Activated CD4-positive, alpha-beta T cell treated with anti-CD3 and anti-CD28 coated beads, Interleukin-2, amount 50 U/mL, for 16 hours (primary cell): ENCODE measurements at places on chromosomes 5 and 9.
A peak's percentile ranks its signal among the peaks of the same experiment; 100 is the strongest.

DNA sequence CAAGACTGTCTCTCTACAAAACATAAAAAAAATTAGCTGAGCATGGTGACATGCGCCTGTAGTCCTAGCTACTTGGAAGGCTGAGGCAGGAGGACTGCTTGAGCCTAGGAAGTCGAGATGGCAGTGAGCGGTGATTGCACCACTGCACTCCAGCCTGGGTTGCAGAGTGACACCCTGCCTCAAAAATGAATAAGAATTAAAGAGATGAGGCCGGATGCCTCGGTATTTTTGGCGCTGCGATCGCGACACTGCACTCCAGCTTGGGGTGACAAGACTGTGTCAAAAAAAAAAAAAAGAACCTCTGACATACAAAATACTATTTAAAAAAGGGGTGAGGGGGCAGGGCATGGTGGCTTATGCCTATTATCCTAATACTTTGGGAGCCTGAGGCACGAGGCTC is 7.3 kb downstream of the GPBP1 start:
- peak; percentile 18 for DNase-seq

DNA sequence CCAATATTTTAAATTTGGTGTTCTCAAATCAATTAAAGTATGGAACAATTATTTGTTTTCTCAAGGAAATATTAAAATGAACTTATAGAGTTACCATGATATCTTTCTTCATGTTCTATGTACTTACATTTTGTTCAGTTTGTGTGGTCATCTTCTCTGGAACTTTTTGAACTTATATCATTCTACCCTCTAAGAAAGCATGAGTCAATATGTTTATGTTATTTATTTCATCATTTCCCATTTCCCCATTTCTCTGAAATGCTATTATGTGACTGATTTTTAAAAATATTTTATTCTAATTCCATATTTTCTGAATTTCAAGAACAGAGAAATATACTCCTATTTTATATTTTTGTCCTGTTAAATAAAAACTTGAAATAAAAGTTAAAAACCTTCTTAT is 123.5 kb upstream of the ACOT12 start:
- DNase-seq = no peak

DNA sequence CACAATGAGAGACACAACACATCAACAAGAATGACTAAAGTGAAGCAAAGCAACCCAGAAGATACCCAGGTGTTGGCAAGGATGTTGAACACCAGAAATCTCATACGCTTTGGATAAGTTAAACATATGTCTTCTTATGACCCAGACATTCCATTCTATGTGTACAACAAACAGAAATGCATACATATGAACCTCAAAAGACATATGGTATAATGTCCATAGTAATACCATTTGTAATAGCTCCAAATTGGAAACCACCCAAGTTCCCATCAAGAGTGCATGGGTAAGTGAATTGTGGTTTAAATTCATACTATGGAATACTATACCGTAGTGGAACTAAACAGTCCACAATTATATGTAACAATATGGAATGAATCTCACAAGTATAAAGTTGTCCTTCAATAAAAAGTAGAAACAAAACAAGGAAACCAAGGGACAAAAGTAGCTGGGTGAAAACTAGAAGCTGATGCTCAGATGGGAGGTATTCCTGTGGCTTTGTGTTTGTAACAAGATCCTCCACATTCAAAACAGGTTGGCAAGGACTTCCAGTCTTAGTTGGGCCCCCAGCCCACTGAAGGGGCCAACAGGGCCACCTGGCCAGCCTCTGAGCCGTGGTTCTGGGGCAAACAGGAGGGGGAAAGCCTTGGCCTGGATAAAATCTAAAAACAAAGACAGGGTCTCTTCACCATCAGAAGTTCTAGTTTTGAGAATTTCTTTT is 171.8 kb upstream of the PITX1 start:
- no peak for DNase-seq

GRCh38 chr5:58346041-58346440 is 113.8 kb downstream of the PLK2 start:
- DNase-seq = no peak

DNA sequence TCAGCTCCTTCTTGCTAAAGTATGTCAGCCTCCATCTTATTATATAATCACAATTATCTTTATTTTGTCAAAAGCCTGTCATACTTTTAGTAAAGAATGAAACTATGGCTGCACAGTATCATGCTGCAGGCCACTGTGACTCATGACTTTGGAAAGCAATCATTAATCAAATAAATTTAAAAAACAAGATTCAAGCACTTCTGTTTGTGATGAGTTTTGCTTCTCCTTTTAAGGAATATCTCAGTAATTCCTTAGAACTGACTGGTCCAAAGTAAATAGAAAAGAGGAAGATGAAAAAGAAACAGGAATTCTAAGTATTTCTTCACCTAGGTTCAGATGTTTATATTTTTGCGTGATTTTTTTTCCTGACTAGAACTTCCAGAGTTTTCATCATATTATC is 83.1 kb downstream of the EDIL3 start:
- no peak for DNase-seq

DNA sequence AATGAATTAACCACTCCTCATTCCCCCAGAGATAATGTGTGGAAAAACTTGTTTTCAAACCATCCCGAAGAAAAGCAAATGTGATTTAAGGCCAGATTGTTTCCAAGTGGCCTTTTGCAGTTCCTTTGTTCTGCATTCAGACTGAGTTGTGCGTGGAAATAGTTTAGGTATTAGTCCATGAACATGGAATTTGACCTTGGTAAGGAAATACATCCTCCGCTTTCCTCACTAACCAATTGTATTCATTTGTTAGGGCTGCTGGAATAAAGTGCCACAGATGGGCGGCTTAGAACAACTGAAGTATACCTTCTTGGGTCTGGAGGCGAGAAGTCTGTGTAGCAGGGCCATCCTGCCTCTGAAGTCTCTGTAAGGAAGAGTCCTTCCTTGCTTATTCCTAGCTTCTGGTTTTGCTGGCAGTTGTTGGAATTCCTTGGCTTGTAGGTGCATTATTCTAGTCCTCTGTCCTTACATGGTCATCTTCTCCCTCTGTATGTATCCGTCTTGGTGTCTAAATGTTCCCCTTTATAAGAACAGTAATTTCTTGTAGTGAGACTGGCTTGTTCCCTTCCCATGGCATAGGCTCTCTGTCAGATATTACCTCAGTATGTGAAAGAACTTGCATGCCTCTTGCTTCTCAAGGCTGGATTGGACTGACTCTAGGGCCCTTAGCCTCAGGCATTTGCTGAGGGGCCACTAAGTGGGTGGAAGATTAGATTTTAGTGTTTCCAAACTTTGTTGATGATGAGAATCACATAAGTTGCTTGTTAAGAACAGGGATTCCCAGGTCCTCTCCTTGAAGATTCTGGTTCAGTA is 53.9 kb downstream of the RAI14 start:
- DNase-seq = no peak

DNA sequence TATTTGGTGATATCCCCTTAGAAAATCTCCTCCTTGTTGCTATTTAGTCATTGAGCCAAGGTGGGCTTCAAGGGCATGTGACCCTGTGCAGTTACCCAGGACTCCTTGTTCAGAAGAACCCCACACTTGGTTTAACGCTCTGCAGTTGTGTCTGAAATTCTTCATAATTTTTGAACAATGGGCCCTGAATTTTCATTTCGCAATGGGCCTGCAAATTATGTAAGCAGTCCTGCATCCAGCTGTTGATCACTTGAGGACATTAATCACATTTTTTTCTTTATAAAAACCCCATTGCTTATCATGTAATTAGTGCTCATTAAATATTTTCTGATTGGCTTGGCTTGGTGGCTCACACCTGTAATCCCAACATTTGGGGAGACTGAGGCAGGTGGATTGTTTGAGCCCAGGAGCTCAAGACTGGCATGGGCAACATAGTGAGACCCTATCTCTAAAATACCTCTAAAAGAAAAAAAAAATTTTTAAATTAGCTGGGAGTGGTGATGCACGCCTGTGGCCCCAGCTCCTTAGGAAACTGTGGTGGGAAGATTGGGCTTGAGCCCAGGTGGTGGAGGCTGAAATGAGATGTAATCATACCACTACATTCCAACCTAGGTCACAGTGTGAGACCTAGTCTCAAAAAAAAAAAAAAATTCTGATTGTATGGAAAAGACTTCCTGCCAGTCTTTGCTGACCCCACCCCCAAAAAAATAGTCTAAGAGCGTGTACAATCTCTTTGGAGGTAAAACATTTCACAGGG is 194.2 kb upstream of the HAPLN1 start:
- no peak for DNase-seq

GRCh38 chr9:84736081-84736480 is 66.6 kb downstream of the NTRK2 start:
- no peak for DNase-seq

- no peak for DNase-seq
Observed at GRCh38 chr5:176381979-176382378, 6.4 kb downstream of the NOP16 start.

- no peak for DNase-seq
Observed at GRCh38 chr5:57594436-57594835, 111.8 kb upstream of the ACTBL2 start.

GRCh38 chr9:89374176-89374575 is 55.9 kb downstream of the SECISBP2 start:
- no peak for DNase-seq

- DNase-seq = no peak
Observed at GRCh38 chr5:72692651-72693442, 123.6 kb upstream of the TNPO1 start.

DNA sequence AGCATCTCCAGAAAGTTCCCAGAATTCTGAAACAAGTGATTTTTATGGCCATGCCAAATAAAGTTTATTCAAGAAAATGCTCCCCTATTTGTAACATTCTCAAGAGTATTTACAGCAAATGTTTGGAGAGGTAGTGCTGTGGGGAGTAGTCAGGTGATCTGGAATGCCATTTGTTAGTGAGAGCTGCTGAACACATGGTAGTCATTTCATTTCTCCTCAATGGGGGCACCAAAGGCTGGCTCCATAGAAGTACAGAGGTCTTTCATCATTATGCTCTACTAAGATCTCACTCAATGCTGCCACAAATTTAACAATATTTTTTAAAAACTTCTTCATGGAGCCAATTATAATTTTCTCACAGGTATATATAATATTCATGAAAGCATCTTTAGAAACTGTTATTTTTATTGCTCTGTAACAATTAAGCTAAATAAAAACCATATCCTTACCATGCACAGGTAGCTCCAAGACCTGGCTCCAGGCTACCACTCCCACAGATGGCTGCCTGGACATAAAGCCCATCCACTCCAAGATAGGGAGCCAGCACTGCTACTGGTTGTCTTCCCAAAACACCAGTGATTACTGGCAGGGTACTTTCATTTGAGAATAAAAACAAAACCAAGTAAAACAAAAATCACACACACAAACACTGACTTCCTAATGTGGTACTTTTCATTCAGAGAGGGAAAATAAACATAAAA is 200.8 kb downstream of the PLK2 start:
- no peak for DNase-seq

DNA sequence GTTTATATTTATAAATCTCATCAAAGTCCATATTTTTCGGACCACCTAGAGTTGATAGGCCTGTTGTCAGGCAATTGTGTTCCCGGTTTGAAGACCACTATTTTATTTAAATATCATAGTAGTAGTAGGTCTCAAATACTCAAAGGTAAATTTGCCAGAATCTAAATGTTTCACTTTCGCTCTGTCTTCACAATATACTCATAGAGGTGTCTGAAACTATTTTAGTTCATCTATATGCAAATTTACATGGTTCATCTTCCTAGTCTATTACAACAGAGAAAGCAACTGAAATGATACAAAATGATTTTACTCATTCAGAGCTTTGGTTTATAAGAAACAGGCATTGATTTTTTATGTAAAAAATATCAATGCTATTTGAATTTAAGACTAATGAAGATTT is 1897.5 kb downstream of the EFNA5 start:
- no peak for DNase-seq

DNA sequence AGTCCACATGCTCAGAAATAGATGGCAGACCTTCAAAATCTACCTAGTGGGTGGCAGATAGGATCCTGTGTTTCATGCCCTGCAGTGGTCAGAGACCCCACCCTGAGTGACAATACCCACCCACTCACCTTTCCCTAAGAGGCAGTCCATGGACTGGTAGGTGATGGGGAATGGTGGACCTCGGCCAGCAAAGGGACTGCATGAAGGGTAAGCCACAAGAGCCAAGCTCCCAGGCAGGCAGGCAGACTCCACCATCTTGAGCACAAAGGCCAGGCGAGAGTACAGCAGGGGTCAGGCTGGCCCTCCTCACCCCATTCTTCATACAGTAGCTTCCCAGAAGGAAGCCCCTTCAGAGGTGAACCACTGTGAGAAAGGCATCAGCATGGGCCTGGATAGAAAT is 78.4 kb downstream of the SYK start:
- no peak for DNase-seq

DNA sequence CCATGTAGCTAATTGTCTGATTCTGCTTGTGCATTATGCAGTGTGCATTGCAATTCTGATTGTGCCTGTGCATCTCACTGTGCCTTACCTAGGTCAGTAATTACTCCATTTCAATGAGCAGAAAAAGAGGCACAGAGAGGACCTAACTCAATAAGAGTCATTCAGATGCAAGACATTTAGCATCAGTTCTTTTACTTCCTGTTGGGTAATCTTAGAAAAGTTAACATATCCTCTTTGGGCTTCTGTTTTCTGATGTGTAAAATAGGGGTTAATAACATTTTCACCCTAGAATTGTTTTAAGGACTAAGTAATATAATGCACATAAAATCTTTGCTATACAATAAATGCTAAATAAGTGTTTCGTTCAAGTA is 7.0 kb upstream of the DCTN4 start:
- no peak for DNase-seq

DNA sequence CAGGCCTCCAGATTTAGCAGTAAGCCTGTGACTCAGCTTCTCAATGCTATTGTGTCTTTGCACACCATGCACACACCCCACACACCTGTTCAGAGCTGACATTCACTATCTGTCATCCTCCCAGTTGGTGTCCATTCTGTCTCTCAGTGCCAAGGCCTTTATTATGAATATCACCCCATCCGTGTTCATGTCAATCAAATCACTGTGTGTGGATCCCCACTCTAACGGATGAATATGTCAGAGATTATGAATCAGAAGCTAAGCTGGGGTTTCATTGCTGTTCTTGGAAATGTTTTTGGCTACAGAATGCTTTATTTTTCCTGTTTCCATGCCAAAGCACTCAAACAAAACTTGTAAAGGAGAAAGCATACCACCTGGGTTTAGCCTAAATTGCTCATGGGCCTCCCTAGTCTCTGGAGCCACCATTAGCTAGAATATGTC is 9.4 kb upstream of the MAMDC2 start:
- DNase-seq = no peak

DNA sequence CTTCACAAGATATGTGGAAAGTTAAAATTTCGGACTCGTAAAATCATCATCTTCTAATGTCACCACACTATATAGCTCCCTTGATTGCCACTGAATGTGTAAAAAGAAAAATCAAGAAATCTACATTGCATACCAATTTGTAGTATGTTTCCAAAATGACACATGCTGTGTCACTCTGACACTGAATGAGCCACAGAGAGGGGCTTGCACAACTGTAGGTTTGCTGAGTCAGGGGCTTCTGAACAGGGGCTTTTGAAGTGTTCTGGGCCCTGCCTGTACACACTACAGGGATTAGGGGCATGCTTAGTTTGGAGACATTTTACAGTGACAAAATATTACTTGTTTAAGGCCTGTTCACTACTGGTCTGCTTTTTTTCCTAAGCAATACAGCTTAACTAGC is 234.4 kb upstream of the GRAMD2B start:
- DNase-seq = no peak
